Dorsolateral prefrontal cortex (tissue), 122 donors: ENCODE measurements at places on chromosomes 4 and X.

GRCh38 chr4:116486401-116486800 is 599.0 kb downstream of the TRAM1L1 start:
- DNase-seq, result no peak

- no peak for DNase-seq
Measured at GRCh38 chr4:3532751-3533422, 665 bp upstream of the LRPAP1 start.

DNA sequence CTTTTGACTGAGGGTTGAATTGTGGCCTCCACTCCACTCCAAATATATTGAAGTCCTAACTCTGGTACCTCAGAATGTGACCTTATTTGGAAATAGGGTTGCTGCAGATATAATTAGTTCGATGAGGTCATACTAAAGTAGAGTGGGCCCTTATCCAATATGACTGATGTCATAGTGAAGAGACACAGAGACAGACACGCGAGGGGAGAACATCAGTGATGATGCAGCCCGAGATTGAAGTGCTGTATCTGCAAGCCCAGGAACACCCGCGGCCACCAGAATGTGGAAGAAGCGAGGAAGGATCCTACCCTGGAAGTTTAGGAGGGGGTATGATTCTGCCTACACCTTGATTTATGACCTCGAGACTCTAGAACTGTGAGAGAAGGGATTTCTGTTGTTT is 279.0 kb downstream of the ANKRD50 start:
- no peak for DNase-seq

- DNase-seq, result no peak
Measured at GRCh38 chrX:87045352-87045751, 472.2 kb upstream of the KLHL4 start.

DNA sequence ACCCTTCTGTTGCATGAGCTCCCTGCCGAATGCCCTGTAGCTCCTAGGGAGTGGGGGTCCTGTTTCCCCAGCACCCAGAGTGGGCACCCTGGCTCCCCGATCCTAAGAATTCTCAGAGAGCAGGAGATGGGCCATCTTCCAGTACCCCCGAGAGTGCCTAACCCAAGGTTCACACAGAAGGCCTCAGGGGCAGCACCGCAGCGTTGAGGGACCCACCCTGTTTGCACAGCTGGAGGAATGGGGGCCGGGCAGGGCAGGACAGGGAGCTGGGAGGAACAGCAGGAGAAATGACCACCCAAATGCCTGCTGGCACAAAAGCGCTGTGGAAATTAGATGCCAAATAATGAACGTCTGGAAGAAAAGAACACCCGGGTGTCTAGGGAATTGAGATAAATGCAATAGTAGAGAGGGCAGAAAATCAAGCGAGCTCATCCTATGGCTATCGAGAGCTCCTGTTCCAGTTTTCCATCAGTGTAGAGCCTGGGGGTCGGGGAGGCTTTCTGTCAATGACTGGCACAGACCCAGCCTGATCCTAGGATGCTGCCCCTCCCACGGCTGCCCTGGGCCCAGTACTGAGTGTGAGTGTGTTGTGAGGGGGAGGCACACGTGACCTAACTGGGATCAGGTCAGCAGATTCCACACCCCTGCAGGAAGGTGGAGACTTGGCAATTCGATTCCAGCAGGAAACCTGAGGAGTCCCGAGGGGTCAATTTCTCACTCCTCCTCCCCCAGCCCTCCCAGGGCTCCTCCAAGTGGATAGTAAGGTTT is 25.7 kb downstream of the SEPTIN6 start:
- DNase-seq, result no peak

DNA sequence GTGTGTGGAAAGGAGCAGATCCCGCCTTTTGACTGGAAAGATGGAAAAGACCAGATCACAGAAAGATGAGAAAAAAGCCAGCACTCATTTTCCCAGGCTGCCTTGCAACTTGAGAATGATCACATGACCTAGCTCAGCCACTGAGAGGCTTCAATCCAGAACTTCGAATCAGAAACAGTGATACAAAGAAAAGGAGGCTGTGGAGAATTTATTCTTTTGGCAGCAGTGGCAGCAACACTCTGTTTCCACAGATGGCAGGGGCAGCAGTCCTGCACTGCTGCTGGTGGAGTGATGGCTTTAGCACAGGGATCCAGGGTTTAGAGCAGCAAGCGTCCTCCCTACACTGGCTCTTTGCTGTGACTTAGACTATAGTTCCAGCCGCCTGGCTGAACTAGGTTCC is 77.8 kb upstream of the SH3RF1 start:
- peak; percentile 75 for DNase-seq

DNA sequence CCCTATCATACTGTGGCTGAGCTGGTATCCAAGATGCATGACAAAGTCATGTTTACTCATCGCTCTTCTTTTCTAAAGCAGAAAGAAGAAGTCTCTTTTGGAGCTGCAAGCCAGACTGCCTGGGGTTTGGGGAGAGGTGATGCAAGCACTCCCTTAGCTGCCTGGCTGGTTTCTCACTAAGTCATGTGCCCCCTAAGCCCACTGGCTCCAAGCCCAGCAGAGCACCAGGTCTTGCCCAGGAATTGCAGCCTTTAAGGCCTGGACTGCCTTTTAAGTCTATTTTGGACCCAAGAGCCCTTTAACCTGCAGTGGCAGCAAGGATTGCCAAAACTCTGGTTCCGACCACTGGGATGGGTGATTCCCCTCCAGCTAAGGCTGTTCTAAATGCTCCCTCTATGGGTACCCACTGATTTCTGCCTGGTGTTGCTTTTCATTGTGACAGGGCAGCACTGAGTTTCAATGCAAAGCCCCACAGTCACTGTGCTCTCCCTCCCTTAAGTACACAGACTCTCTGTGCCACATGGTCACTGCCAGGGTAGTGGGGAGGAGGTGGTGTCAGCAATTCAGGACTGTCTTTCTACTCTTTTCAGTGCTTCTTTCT is 548.6 kb downstream of the TLL1 start:
- DNase-seq, result no peak

DNA sequence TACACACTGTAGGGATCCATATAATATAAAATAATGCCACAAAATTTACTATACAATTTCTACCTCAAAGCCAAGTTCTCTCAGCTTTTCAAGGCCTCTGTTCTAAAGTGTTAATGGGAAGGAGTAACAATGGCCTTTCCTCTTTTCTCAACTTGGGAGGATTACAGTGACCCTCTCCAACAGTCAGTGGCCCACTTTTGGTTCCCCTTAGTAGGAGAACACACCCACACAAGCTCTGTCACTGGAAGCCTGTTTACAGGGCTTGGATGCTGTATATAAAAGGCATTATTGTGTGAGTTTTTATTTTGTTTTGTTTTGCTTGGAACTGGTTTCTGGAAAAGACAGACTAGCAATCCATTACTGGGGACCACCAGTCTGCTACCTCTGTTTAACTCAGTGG is 1.8 kb downstream of the ARHGEF6 start:
- no peak for DNase-seq

GRCh38 chr4:78242071-78242470 is 184.9 kb downstream of the FRAS1 start:
- DNase-seq, result no peak

DNA sequence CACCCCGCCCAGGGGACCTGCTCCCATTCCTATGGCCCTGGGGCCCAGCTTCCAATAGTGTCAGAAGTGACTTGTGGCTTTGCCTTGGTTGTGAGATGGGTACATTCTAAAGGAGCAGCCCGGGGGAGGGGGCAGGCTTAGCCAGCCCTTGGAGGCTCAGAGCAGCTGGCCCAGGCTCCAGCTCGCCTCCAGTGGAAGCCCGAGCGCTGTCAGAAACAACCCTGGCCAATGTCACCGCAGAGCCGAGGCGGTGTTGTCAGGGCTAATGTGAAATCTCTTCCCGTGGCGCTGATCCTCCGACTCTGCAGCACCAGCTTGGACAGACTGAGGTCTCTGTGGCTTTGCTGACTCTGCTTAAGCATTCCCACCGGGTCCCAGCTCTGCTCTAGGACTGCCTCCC is 29.2 kb upstream of the ZNF81 start:
- DNase-seq, result no peak

GRCh38 chr4:128471576-128471975 is 184.0 kb upstream of the PGRMC2 start:
- no peak for DNase-seq

DNA sequence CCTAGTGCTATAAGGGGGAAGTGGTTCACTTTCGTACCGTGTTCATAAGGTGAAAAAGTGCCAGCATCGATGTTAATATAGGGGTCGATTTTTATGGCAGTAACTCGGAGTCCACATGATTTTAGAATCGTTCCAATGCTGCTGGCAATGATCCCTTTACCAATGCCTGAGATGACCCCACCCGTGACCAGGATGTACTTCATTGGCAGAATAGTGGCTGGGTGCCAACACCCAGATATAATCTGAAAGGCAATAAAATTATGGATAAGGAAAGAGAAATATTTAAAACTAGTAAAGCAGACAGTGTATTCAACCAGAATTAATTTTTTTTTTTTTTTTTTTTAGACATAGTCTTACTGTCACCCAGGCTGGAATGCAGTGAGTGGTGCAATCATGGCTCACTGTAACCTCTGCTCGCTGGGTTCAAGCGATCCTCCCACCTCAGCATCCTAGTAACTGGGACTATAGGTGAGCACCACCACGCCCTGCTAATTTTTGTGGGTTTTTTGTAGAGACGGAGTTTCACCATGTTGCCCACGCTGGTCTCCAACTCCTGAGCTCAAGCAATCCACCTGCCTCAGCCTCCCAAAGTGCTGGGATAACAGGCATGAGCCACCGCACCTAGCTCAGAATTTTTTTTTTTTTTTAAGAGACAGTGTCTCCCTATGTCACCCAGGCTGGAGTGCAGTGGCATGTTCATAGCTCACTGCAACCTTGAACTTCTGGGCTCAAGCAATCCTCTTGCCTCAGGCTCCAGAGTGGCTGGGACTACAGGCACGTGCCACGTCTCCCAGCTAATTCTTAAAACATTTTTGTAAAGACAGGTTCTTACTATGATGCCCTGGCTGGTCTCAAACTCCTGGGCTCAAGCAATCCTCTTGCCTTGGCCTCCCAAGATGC is 9.5 kb downstream of the CTPS2 start:
- DNase-seq, result no peak

GRCh38 chr4:77817304-77818072 is 1.7 kb downstream of the CNOT6L start:
- DNase-seq, result no peak

DNA sequence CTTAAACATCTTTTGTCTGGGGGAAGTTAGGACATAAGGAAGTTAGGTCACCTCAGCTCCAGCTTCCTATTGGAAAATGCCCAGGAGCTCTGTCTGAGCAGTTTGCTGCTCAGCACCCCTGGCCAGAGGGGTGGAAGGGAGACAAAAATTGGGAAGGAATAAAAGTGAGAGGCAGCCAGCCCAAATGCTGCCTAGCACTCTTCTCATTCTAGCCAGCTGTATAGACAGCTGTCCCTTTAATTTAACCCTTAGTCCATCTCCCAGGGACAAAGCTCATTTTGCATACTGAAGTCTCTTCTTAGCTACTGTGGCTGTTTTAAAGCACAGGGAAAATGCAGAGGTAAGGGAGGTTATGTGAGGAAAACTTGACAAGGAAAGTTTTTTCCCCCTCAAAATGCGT is 89.5 kb upstream of the CITED1 start:
- no peak for DNase-seq

- DNase-seq, result no peak
Measured at GRCh38 chrX:47507153-47507867, 24.3 kb upstream of the ZNF41 start.

DNA sequence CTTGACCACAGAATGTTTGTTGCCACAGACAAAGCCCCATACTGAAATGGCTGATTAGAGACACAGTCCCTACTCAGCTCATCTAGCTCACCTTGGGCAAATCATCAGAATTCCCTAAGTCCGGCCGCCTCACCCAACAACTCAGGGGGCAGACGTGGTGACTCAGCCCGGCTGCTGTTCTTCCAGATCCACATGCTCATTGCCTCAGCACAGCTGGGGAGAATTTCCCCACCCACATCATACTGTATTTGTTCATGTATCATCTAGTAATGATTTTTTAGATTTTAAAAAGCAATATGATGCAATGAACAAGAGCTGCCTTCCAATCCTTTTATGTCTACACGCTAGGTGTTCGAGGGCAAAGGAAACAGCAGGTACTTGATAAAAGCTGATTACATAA is 333.8 kb upstream of the TENM3 start:
- no peak for DNase-seq

- no peak for DNase-seq
Measured at GRCh38 chr4:137703195-137703594, 170.9 kb upstream of the PCDH18 start.

GRCh38 chrX:34849371-34849770 is 93.2 kb upstream of the FAM47B start:
- no peak for DNase-seq

GRCh38 chr4:52658641-52659000 is 480 bp downstream of the USP46 start:
- no peak for DNase-seq

DNA sequence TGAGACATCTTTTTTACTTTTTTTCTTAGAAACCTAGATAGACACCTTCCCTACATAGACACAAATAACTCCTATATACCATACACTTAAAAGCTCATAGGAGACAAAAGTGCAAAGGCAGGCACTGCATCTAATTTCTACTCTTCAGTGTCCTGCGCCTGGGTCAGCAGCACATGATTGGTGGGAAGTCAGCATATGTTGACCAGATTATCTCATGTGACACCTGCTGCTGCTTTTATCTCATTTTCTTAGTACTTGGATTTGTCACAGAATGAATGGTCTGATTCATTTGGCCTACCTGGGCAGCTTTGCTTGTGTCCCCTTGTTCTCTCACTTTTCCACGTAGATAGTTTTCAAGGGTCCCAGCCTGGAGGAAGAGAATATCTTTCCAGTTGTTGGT is 24.9 kb upstream of the LNX1 start:
- no peak for DNase-seq

GRCh38 chrX:39679497-39680157 is 418.1 kb downstream of the BCOR start:
- DNase-seq, result no peak

GRCh38 chr4:87978681-87979080 is 3.2 kb downstream of the SPP1 start:
- no peak for DNase-seq

GRCh38 chr4:89212666-89213381 is 94.8 kb downstream of the GPRIN3 start:
- DNase-seq, result no peak

DNA sequence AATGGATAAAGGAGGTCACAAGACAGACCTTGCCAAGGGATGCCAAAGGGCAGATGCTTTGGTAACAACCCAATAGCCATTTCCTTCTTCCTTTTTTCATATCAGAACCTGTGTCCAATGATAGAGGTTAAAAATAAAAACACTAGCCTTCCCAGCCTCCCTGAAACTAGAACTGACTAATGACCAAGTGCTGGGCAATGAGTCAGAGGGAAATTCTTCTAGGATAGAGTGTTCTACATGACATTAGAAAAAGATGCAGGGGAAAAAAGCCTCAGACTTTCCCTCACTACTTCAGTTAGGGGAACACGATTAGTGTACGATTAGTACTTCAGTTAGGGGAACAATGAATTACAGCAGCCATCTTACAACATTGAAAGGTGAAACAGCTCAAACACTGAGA is 29.3 kb upstream of the FAM47C start:
- no peak for DNase-seq

DNA sequence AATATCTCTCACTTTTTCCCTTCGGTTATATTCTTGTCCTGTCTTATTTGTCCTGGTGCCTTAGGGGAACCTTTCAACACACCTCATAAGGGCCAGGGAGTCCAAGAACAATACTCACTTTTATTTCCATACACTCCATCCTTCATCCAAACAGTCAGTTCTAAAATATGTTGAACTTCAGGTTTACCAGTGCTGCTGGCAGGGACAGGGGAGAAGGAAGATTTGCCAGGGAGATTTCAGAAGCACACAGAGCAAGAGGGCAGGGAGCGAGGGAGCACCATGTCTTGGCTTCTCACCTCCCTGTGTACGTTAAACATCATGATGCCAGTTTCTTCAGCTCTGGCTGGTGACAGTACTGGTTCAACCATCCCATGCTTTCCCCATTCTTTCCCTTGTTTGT is 631.1 kb upstream of the FAT1 start:
- no peak for DNase-seq
